ENCODE measurements at places on chromosomes 13 and 19. TPM values are rescaled to one million over a fixed set of nuclear protein-coding genes. Genes with fewer than 3 reads are reported as not detected.

The RGCC gene
- 5.8 TPM for polyA plus RNA-seq

The MARK4 gene
- polyA plus RNA-seq: 5.1 TPM

The SHANK1 gene
- polyA plus RNA-seq: 1.4 TPM

The IFNL1 gene
- polyA plus RNA-seq: not detected

The CABP5 gene
- polyA plus RNA-seq: not detected

The BEST2 gene
- polyA plus RNA-seq: not detected

The SIGLEC7 gene
- polyA plus RNA-seq: 1.9 TPM

The OR10H4 gene
- polyA plus RNA-seq: not detected

The C19orf38 gene
- polyA plus RNA-seq: 2.2 TPM

The ERICH6B gene
- polyA plus RNA-seq: not detected

The PNKP gene
- 49.9 TPM for polyA plus RNA-seq

The CLDND2 gene
- not detected for polyA plus RNA-seq

The KLK14 gene
- polyA plus RNA-seq: 0.22 TPM

The PRR20A gene
- polyA plus RNA-seq: not detected

The NRTN gene
- 1.1 TPM for polyA plus RNA-seq

The LMTK3 gene
- polyA plus RNA-seq: 7.3 TPM

The INAFM1 gene
- 5.8 TPM for polyA plus RNA-seq

The SNRPA gene
- polyA plus RNA-seq: 25.7 TPM

The ZNF382 gene
- polyA plus RNA-seq: not detected

The LRRC25 gene
- polyA plus RNA-seq: 0.89 TPM

The APLP1 gene
- not detected for polyA plus RNA-seq

The MYO1F gene
- 13.7 TPM for polyA plus RNA-seq

Data from small intestine (tissue), 16 donors.